ENCODE measurements at places on chromosomes 12 and 14.

DNA sequence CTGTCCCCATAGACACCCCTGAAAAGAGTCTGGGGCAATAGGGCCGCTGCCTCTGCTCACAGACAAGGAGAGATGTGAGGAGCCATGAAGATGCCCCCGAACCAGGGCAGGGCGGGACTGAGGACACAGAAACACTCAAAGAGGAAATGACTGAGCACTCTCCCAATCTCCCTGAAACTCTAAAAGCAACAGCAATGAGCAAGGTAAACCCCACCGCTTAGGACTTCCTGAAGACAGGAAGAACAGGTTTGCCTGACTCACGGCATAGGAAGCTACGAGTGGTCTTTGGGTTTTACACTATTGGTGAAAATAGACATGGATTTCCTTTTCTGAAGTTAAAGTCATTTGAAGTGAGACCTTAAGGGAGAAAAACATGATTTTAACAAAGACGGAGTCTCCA, 32.5 kb downstream of the STX2 start:
- DNase-seq: no peak

DNA sequence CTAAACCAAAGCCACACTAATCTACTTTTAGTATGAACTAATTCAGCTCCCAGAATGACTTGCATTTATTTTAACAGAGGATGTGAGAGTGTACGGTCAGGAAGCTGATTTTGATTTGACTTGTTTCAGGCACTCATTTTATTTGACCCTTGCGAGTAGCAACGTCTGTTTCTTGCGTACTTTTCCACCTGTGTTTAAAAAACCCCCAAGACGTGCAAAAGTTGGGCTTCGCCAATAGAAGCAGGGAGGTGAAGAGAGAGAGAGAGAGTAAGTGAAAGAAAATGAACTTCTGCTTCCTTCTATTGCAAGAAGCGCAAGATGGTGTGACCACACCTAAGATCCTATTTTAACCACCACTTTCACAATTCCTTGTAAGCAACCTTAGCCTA, 6.7 kb upstream of the SLC15A4 start:
- no peak for DNase-seq

DNA sequence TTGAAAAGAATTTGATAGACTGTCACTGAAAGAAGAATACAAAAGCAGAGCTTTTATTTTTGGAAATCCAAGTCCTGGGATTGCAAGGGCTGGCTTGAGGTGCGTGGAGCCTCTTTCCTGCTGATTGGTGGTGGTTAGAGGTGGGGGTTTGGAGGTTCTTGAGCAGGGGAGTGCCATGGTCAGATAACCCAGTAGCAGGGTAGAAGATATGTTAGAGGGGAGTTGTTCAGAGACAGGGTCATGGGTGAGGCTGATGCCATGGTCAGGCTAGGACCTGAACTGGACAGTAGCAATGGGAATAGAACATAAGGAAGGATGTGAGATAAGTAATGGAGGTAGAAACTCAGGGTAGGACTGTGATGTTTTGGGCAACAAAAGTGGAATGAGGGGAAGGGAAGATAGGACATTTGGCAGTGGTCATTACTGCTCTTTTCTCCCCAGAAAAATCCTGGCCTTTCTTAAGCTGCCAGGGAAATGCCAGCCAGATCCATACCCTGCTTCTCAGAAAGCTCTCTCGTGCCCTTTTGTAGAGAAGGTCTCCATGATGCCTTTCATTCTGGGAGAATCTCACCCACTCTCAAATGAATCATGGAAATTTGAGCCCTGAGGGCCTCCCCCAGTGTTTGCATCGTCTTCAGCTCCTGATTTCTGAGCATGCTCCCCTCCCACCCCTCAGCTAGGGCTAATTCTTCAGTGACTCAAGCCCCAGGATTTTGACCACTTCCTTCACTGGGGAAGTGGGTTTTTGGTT, 9.5 kb downstream of the EMP1 start:
- no peak for DNase-seq

- no peak for DNase-seq
Measured at GRCh38 chr12:110694330-110694901, 5.5 kb upstream of the HVCN1 start.

GRCh38 chr14:72070458-72070857, 138.2 kb downstream of the RGS6 start:
- no peak for DNase-seq

DNA sequence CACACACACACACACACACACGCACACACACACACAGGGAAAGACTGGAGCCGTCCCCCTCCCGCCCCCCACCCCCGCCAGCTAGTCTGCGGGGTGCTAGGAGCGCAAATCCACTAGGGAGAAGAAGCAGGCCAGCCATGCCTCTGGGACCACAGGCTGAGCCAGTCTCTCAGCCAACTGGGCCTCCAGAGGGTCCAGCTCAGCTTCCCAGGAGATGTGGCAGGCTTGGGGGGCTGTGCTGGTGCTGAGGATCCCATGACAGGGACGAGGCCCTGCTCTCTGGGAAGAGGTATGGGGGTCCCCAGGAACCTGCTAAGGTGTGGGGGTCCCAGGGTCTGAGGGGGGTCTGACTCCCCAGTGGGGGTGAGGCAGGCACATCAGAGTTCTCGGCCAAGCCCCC, 133.5 kb downstream of the NCOR2 start:
- no peak for DNase-seq

GRCh38 chr14:55048900-55049436, 2.5 kb upstream of the MAPK1IP1L start:
- DNase-seq: no peak

DNA sequence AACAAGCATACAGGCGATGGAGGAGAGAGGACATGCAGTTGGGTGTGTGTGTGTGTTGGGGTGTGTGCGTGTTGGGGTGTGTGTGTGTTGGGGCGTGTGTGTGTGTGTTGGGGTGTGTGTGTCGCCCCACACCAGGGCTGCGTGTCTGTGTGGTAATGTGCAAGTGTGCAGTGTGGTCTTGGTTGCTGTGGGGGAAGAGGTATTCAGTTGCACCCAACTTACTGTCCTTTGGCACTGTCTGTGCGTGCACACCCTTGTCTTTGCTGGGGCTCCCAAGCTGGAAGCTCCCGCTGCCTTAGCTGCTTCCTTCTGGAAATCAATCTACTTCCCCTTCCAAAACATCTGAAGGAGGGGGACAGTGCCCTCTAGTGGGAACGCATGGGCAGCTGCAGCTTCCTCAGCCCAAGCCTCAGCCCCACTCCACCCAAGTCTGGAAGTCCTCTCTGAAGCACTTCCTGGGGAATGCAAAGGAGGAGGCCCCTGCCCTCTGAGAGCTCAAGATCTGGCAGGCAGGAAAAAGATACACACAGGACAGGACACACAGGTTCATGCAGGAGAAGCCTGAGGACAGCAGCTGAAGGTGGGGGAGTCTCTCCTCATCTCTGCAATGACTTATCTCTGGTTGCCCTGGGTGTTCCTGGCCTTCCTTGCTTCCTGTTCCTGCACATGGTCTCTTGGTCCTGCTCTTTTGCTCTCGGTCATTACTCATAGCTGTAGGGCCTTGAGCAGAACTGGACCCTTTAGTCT, 13.1 kb downstream of the ASIC1 start:
- DNase-seq: peak; percentile 75

- no peak for DNase-seq
Measured at GRCh38 chr12:59615392-59616165, 19.8 kb downstream of the SLC16A7 start.

- DNase-seq: no peak
Measured at GRCh38 chr12:94650143-94651056, at the start of gene TMCC3. TMCC3 (minus strand) TSS chr12:94650557; CDS start chr12:94650430, 127 bp downstream.

DNA sequence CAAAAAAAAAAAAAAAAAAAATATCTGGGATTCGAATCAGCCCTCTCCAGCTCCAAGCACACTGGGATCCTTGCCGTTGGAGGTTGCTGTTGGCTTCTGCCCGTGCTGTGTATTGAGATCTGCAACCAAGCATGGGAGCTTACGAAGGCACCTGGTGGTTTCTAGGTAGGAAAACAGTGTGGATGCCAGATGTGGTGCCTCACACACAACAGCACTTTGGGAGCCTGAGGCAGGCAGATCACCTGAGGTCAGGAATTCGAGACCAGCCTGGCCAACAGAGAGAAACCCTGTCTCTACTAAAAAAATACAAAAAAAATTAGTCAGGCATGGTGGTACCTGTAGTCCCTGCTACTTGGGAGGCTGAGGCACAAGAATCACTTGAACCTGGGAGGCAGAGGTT, 47.4 kb downstream of the ATF7 start:
- no peak for DNase-seq

DNA sequence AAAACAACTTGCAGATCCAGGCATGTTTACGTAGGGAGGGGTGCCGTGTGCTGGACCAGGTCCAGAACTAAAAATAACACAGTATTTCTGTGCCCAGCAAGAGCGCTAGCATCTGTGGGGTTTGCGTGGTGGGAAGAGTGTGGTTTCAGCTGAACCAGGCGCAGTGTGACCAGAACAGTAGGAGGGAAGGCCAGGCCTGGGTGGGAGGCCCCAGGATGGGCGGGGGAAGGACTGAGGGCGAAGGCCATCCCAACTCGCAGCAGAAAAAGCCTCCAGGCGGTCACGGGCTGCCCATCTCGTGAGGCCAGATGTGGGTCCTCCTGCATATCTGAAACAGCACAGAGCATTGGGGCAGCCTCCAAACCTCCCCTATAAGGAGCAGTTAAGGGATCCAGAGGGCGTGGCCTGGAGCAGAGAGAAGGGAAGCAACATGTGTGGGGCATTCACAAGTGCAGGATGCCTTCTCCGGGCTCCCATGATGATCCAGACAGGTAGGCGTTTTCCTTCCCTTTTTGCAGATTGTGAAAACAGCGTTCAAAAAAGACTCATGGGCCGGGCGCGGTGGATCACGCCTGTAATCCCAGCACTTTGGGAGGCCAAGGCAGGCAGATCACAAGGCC, 17.8 kb upstream of the CD9 start:
- no peak for DNase-seq

DNA sequence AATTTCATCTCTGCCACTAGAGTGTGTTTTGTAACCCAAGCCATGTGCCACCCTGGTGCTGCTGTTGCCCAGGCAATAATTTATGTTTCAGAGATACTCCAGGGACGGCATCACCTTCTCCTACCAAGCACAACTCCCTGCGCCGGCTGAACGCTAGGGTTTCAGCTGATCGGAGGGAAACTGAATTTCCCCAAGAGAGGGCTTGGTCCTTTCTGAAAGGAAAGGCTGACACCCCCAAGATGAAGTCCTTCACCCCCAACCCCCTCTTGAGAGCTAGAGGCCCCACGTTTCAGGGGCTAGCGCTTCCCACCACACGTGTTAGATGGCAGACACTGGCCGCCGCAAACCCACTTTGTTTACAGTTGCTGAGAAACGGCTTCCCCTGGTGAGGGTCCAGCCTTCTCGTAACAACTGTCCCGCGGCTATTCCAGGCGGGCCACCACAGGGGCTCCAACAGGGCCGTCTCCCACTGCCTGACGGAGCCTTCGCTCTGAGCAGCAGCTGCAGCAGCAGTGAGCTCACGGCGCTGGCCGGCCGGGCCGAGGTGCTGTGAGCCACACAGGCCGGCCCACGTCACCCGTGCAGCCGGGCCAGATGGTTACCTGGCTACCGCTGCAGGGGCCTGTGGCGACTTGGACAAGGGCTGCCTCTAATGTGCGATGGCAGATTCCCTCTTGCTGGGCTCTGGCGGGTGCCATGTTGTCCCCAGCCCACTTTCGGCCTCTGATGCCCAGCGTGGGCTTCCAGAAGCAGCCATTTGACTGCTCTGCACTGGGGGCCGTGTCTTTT, 66.4 kb downstream of the TESC start:
- no peak for DNase-seq

GRCh38 chr14:101508948-101509729, 52.2 kb upstream of the DIO3 start:
- no peak for DNase-seq

DNA sequence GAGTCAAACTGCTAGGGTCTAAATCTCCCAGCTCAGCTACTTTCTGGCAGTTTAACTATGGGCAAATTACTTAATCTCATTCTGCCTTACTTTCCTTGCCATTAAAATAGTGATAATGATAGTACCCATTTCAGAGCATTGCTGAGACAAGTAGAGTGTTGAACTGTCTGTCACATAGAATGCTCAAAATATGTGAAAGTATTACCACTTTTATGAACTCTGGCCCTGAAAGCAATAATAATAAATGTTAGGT, 19.9 kb downstream of the SRGAP1 start:
- no peak for DNase-seq

DNA sequence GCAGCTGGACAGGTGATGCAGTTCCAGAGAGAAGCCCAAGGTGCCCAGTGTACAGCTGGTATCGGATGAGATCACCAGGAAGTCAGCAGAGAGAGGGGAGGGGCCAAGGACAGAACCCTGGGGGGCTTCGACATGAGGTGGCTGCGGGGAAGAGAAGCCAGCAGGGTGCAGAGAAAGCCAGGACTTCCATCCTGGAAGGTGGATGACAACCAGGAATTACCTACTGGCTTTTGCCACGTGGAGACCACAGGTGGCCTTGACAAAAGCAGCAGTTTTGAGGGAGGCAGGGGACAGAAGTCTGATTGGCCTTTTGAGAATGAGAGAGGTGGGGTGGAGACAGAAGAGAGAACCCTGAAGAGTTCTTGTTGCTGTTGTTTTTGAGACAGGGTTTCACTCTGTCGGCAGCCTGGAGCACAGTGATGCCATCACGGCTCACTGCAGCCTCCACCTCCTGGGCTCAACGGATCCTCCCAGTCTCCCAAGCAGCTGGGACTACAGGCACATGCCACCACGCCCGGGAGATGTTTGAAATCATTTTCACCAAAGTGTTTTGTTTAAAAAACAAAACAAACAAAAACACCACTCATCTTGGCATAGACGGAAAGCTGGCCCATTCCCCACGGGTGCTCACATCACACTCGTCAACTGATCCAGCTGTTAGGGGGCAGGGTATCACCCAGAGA, 35.2 kb downstream of the CDC42BPB start:
- no peak for DNase-seq

- no peak for DNase-seq
Measured at GRCh38 chr12:21907948-21908837, 33.0 kb downstream of the ABCC9 start.

GRCh38 chr12:45446013-45446412, 230.1 kb downstream of the ANO6 start:
- DNase-seq: no peak

- no peak for DNase-seq
Measured at GRCh38 chr12:93577222-93577621, 4.7 kb downstream of the SOCS2 start.

DNA sequence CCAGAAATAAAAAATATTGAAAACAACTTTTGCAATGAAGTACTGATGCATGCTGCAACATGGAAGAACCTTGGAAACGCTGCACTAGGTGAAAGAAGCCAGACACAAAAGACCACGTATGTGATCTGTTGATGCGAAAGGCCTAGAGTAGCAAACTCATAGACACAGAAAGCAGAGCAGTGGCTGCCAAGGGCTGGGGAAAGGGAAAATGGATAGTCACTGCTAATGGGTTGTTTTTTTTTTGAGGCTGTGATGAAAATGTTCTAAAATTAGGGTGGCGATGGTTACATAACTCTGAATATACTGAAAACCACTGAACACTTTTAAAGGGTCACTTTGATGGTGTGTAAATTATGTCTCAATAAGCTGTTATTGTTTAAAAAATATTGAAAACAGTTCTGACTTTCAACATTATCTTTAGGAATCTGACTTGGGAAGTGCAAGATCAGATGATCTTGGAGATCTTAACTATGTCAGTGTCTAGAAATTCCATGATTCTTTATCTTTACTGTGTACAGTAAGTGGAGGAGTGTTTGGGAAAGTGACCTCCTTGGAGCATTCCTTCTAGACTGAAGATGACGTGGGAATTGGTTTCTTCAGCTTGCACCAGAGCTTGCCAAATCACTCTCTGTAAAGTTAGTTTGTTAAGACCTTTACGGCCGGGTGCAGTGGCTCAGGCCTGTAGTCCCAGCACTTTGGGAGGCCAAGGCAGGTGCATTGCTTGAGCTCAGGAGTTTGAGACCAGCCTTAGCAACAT, 12.4 kb downstream of the MLXIP start:
- DNase-seq: no peak

- DNase-seq: no peak
Measured at GRCh38 chr12:59808317-59808910, 212.6 kb downstream of the SLC16A7 start.
